ENCODE measurements at places on chromosomes 11 and 22.

GRCh38 chr11:72828081-72828567, 13.9 kb downstream of the ATG16L2 start:
- DNase-seq = no peak

DNA sequence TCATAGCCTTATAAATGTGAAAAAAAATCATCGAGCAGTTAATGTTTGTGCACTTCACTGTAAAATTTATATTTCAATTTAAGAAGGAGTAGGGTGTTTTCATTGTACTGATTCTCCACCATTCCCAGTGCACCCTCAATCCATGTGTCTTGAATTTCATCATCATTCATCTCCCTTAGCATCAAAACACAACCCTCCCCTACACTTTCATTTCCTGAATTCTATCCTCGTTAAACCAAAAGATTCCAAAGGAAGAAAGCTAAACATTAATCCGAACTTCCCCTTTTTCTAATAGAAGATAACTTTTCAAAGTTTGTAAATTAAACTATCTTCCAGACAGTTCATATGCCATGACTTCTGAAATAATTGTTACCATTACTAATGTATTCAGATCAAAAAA, 34.1 kb upstream of the OR8B8 start:
- DNase-seq = no peak

GRCh38 chr22:49735411-49735900, 92.2 kb downstream of the BRD1 start:
- DNase-seq = peak; percentile 45

- no peak for DNase-seq
Observed at GRCh38 chr11:128487978-128488377, 99.4 kb downstream of the ETS1 start.

DNA sequence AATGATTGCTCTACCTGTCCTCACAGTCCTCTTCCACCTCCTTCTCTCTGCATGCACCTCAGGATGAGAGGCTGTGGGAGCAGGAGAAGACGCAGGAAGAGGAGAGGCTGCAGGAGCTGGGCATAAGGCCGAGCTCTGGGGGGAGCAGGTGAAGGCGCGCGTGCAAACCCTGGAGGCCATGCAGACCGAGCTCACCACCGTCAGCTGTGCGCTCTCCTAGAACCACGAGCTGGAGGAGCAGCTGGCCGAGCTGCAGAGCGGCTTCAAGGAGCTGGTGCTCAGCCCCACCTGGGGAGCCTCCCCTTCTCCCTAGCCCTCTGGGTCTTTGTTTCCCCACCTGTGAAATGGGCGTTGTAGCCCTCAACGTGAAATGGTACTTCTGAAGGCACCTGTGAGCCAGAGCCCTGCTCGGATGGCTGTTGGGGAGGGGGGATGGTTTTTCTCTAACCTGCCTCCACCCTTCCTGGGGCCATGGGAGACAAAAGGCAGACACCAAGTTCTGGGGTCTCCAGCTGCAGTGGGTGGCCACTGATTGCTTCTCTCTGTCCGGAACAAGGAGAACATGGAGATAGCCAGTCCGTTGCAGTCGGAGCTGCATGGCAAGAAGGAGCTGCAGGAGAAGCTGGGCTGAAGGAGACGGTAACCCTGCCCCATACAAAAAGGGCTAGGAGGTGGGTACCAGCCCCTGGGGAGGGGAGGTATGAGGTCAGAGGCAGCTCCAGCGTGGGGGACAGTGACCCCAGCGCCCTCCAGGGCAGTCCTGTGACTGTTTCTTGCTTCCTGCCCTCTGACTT, 65.2 kb upstream of the A4GALT start:
- no peak for DNase-seq

DNA sequence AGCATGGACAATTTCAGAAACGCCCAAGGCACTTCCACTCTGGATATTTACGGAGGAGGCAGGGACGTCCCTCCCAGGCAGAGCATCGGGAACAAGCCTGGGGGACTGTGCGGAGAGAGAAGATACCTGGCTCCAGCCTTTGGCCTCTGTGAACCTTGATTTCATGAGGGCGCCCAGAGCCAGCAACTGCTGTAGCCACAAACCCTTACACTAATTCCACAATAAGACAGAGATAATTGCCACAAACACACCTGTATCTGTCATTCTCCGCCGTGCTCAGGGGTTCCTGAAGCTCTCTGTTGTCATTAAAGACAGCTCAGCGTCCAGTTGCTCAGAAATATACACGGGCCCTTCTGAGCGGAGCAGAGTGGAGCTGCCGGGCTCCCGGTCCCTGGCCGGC, 1292.1 kb downstream of the TBC1D22A start:
- no peak for DNase-seq

DNA sequence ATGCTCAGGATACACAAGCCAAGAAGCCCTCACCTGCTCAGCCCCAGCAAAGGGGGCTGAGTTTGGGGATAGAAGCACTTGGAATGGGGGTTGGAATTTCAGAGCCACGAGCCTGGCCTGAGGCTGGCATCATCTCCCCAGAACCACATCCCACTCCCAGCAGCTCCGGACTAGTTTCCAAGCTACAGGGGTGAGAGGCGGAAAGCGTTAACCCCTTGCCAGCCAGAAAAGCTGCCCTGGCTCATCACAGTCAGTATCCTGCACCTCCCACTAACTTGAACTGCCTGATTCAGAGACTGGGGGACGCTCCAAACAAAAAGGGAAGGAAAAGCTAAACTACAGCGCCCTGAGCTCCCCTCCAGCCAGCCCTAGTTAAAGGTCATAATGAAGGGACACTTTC, 19.0 kb upstream of the CHST1 start:
- no peak for DNase-seq

DNA sequence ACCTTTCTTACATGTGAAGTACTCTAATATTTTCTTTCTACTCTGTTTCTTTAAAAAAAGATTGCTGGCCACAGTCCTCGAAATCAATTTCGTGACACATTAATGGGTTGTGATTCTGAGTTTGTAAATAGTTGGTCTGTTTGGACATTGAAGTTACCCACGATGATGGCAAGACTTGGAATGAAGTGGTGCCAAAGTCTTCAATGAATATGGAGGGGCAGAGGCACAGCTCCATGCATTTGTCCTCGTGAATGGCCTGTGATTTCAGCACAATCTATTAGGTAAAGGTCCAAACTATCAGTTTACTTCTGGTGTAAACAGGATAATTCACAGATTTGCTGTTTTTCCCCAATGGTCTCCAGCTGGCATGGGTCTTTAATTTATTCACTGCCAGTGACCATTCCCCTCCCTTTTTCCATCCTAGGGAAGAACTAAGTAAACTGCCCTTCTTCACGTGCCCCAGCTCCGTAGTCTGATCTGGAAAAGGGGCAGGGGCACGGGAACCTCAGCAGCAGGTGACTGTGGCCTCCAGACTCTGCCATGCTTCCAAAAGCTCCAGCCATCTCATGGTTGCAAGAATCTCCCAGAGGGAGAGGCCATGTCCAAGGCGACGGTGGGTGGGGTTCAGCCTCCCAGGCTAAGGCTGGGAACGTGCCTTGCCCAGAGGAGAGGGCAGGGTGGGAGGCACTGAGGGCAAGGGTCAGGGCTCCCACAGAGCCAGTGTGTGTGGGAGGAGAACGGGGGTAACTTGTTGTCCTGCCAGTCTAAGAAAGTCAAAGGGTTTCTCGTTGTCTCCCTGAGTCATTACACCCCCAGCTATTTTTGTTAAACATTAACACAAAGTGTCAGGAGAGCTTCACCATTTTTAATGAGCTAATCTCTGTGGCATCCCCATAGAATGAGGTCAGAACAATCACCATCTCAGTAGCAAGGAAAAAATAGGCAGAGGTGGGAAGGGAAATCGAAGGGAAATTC, 16.9 kb upstream of the PEX26 start:
- no peak for DNase-seq

GRCh38 chr22:16957781-16958180, 50.2 kb downstream of the GAB4 start:
- no peak for DNase-seq

DNA sequence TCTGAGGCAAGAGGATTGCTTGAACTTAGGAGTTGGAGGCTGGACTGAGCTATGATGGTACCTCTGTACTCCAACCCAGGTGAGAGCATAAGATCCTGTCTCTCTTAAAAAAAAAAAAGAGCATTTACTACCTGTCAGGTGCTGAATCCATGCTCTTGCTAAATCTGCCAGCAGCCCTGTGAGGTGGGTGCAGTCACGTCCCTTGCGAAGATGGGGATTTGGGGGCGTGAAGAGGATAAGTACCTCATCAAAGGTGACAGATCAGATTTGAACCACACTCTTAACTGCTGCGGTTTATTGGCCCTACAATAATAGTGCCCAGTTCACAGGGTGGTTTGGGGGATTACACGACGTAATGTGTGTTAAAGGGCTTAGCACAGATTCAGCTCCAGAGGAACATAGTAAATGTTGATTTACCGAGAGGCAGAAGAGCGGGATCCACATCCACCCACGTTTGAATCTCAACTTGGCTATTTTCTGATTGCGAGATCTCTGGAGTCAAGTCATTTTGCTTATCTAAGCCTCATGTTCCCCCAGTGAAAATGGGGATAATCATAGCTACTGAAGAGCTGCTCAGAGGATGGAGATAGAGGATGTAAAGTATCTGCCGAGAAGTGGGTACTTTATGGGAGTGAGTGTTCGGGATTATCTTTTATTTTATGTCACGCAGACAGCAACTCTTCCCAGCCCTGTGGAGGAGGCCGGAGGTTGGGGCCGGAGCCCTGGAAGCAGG, 28.1 kb upstream of the LRRC10B start:
- no peak for DNase-seq

GRCh38 chr11:107621081-107621480, 30.1 kb downstream of the ELMOD1 start:
- no peak for DNase-seq

DNA sequence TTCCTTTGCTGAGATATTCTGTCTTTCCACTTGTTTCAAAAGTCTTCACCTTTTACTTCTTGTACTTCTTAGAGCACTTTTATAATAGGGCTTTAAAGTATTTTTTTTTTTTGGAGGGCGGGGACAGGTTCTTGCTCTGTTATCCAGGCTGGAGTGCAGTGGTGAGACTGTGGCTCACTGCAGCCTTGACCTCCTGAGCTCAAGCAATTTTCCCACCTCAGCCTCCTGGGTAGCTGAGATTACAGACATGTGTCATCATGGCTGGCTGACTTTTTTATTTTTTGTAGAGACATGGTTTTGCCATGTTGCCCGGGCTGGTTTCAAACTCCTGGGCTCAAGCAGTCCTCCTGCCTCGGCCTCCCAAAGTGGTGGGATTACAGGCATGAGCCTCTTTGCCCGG, 57.9 kb downstream of the DYNC2H1 start:
- no peak for DNase-seq

GRCh38 chr11:44608991-44609782, 43.7 kb downstream of the CD82 start:
- no peak for DNase-seq

GRCh38 chr11:36803084-36803483, 205.0 kb upstream of the RAG2 start:
- DNase-seq = no peak

GRCh38 chr11:65915821-65916251, 3.0 kb downstream of the C11orf68 start:
- DNase-seq = no peak

DNA sequence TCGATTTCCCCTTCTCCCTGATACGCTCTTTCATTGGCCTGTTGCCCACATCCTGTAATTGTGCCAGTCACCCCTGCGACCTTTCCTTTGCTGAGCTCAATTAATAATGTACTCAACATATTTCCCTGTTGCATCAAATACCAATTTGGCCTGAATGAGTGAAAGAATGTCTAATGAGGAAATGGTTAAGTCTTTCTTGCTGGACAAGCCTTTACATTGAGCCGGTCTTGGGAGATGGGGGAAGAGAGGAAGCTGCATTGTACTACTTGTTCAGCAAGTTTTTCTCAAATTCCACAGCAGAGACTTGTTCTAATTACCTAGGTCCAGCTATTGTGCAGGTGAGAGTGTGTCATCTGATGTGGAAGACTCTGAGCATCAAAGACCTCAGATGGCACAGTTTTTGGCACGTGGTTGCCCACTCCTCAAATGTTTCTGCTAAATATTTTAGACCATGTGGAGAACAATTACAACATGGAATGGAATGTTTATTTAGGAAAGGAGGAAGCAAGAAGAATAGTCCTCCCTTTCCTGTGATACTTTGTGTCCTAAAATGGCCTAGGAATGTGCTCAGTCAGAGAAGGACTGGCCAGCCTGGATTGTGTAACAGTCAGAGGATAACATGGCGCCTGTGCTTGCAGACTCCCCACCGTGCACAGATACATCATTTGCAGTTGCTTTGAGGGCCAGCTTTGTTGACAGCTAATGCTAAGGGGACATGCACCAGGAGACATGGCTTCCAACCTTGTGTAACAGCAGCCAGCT, 129.5 kb upstream of the E2F8 start:
- no peak for DNase-seq

- no peak for DNase-seq
Observed at GRCh38 chr11:65651589-65652510, 10.9 kb downstream of the RELA start.

DNA sequence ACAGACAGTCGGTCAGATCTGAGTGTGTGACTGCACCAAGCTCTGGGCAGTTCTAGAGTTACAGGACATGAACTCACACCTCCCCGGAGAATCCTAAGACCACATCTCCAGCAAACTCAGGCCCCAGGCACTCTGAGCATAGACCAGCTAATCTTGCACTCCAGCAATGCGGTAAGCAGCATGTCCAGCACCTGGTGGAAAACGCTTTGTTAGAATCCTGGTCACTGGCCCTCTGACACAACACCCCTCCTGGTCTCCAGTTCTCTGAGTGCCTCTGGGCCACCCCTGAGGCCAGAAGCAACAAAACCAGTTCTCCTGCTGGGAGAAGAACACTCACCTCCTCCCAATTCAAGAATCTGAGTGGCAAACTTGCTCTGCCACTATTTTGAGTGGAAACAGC, 82.7 kb upstream of the TMEM45B start:
- DNase-seq = no peak

GRCh38 chr11:9619004-9619403, 44.9 kb upstream of the SWAP70 start:
- no peak for DNase-seq

GRCh38 chr22:45883811-45884170, 93.2 kb downstream of the WNT7B start:
- no peak for DNase-seq

DNA sequence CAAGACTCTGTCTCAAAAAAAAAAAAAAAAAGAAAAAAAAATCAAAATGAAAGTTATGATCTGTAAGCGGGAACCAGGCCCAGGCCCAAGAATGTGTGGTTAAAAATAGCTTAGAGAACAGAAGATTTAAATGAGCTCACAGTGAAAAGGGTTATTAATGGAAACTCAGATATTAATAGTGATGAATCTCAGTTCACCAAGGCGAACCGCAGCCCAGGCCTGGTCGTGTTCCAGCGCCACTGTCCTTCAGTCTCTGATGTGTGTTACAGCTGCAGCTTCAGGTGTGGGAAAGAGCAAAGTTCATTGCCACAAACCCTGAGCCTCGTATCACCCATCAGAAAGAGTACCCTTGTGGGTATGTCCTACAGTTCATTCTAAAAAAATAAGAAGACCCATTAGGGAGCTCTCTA, 107.1 kb downstream of the GAB2 start:
- no peak for DNase-seq

- no peak for DNase-seq
Observed at GRCh38 chr11:86046116-86046515, 22.8 kb downstream of the PICALM start.

GRCh38 chr11:73187854-73188253, 30.2 kb upstream of the P2RY2 start:
- no peak for DNase-seq
